Fibroblast of lung (primary cell): ENCODE measurements at places on chromosomes 4 and X.

- no peak for DNase-seq
Observed at GRCh38 chrX:23656091-23656490, 11.2 kb upstream of the PRDX4 start.

GRCh38 chr4:10074076-10074766, 42.4 kb downstream of the WDR1 start:
- DNase-seq = no peak

DNA sequence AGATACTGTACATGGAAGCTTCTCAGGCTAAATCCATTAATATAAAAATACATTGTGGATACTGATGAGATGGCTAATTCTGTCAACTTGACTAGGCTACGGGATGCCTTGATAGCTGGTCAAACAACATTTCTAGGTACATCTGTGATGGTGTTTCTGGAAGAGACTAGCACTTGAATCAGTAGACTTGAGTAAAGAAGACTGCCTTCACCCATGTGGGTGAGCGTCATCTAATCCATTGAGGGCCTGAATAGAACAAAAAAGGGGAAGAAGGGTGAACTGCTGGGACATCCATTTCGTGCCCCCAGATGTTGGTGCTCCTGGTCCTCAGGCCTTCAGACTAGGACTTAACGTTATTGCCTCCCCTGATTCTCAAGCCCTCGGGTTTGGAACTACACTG, 3.7 kb upstream of the SRP72 start:
- no peak for DNase-seq

DNA sequence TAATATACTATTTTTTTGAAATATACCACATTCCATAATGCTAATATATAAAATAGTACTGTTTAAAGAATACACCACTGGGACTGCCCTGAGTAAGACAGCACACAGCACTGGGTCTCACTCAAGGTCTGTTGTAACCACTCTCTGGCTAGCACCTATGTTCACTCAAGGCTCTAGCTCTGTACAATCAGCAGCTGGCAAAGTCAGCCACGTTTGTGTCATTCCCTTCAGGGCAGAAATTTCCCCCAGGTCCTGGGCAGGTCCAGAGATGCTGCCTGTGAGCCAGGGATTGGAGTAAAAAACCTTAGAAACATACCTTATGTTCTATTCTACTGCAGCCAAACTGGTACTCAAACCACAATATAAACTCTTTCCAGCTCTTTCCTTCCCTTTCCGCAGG, 1160.2 kb upstream of the ADGRL3 start:
- DNase-seq = no peak

DNA sequence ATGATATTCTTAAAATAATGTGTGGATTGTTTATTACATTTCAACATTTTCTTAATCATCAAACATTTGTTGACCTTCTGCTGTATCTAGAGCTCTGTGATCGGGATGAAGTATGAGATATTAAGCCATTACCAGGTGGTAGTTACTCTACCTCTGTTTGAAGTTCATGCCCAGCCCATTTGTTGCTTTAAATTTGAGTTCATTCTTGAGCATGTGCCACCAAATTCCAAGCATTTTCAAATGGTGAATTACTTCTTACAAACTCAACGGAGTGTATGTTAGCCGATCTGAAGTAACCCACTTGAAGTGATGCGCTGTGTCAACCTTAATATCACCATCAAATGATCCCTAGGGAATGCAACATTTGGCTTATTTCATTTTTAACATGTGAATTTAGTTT, 7.3 kb upstream of the DTHD1 start:
- no peak for DNase-seq

GRCh38 chr4:75371915-75372314, 142.3 kb downstream of the RCHY1 start:
- no peak for DNase-seq
